CD4-positive, alpha-beta memory T cell (primary cell): ENCODE measurements at places on chromosomes 2 and 18. TPM values are rescaled to one million over a fixed set of nuclear protein-coding genes. Genes with fewer than 3 reads are reported as not detected.
A peak's percentile ranks its signal among the peaks of the same experiment; 100 is the strongest.

DNA sequence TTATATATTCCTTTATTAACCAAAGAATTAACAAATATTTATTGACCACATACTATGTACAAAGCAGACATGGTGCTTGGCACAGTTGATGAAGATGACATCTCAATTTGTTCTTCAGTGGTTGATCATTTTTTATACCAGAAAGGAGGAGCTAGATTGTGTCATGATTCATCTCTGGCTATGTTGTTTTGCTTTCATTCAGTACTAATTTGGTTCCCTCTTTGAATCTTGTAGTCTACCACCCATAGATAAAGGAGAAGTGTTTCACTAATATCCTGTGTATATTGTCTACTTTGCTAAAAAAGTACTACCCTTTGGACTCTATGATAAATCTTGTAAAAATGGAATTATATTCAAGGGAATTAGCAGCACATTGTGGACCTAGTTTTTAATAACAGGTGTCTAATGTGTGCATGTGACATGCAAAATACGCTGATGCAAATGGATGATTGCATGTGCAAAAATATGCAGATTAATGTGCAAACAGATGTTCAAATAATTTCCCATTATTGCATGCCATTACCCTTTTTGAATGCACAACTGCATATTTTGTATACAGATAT lies 313.2 kb upstream of the ZEB2 start:
- no peak overlapping the region for H3K27ac ChIP-seq
- no peak for DNase-seq
- H3K27me3 ChIP-seq: no peaks in the 10 kb centered on the region
- no peaks in the 10 kb centered on the region for H3K4me1 ChIP-seq
- no peaks in the 10 kb centered on the region for H3K36me3 ChIP-seq
- H3K4me3 ChIP-seq: no peak overlapping the region

DNA sequence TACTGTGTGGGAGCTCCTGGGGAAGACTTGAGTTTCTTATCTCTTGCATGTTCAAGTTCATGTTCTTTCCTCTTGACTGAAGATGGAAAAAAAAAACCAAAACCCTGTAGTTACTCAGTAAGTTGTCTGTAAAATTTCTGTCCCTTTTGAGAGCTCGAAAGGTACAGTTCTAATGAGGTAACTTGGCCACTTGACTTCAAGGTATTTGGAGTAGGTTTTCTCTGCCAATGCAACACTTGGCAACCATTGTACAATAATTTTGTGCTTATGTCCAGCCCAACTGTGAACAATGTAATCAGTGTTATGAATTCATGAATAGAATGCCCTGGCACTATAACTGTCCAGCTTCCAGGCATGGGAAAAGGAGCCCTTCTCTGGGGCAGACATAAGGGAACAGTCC lies 111.0 kb downstream of the LIPG start:
- no peak for DNase-seq
- no peaks in the 10 kb centered on the region for H3K36me3 ChIP-seq
- no peak overlapping the region for H3K27ac ChIP-seq
- no peaks in the 10 kb centered on the region for H3K27me3 ChIP-seq

The ATG16L1 gene
- 89.4 TPM for total RNA-seq

DNA sequence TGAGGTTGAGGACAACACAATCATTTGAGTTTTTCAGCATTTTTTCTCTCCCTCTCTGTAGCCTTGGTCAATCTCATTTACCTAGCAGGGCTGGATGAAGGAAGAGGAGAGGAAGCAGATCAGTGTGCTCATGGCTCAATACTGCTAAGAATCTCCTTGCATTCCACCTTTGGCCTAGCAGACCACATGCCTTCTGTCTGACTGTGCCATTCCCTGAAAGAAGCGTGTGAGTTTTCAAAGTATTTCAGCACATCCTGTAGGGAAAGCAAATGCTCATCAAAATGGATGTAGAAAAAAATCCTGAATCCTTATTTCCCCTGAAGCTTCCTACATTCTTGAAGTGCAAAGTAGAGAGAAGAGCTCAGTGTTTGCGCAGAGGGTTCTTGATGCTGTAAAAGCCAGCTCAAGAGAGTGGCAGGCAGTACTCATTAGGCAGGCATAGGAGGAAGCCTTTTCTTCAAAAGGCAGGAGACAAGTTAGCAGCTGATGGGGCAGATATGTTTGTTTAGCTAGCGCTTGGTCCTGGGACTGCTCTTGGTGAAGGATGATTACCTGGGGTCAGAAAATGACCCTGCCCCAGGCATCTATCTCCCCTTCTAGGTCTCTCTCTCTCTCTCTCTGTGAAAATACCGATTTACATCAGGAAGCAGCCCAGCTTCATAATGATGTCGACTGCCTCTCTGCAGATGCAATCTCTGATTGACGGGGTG lies 14.4 kb upstream of the PIK3C3 start:
- H3K4me3 ChIP-seq: no peak overlapping the region
- no peaks in the 10 kb centered on the region for H3K4me1 ChIP-seq
- H3K27ac ChIP-seq: no peak overlapping the region
- DNase-seq: no peak
- H3K36me3 ChIP-seq: no peaks in the 10 kb centered on the region

DNA sequence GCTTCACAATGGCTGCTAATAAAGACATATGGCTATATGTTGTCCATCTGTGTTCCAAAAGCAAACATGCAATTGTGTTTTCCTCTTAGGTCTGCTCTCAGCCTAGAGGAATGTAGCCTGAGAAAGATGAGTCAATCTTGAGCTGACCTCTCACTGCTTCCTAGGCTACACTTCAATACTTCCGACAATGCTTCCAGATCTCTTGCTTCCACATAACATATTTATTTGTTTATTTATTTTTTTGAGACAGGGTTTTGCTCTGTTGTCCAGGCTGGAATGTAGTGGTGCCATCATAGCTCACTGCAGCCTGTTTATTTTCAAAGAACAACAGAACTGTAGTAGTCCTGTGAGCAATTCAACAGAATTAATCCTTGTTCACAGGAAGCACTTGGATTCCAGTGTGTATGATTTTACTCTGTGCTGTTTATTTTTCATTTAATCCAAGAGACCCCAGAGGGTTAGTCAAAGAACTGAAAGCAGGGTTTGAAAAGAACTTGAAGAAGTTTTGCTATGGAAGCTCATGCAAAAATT lies 437.9 kb downstream of the TXNL1 start:
- DNase-seq: no peak
- no peaks in the 10 kb centered on the region for H3K27me3 ChIP-seq
- no peak overlapping the region for H3K27ac ChIP-seq
- no peaks in the 10 kb centered on the region for H3K4me1 ChIP-seq

DNA sequence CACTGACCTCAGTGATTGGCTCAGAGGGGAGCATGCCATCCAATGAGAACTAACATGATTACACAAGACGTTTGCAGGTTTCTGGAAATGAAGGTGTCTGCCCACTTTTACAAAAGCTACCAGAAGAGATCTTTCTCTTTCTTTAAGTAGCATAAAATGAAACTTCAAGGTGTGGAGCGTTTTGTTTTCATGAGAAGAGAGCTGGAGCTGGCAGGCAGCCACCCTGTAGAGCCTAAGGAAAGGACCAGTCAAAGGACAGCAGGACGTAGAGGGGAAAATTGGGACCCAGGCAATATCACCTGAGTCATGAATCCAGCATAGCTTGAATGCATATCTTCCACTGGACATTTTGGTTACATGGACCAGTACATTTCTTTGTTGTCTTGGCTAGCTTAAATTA lies 331.0 kb downstream of the EPHA4 start:
- no peak for DNase-seq
- H3K27me3 ChIP-seq: no peaks in the 10 kb centered on the region
- no peak overlapping the region for H3K4me3 ChIP-seq
- no peak overlapping the region for H3K27ac ChIP-seq

The IFT172 gene
- 24.4 TPM for total RNA-seq

DNA sequence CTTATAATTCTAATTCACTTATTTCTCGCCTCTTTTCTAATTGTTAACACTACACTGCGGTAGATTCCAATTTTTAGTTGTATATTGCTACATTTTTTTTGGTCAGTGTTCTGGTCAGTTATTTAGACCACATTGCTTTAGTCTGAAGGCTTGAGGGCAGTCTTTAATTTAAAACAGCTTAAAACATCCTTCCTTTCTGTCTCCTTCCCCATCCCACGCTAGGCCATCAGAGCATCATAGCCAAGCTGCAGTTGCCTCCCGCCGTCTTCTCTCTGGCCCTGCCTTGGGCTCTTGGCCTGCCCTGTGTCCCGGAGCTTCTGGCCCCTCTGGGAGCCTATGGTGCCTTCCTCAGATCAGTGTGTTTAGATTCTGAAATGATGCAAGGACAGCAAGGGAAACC lies 52.6 kb upstream of the GLI2 start:
- DNase-seq: no peak
- H3K4me3 ChIP-seq: no peak overlapping the region
- H3K27ac ChIP-seq: no peak overlapping the region

GRCh38 chr2:219176818-219177551 lies at the start of gene CNPPD1:
Gene CNPPD1, minus strand, starts transcription at chr2:219176925. Its CDS starts 97 bp downstream, at chr2:219176828.
- peak within 1 kb of the TSS; percentile 77 for H3K4me3 ChIP-seq
- H3K4me1 ChIP-seq: peaks cover 58% of the 10 kb centered on the region
- peak within 1 kb of the TSS; percentile 91 for H3K27ac ChIP-seq
- H3K27me3 ChIP-seq: no peaks in the 10 kb centered on the region

The D2HGDH gene
- total RNA-seq: 53.9 TPM

DNA sequence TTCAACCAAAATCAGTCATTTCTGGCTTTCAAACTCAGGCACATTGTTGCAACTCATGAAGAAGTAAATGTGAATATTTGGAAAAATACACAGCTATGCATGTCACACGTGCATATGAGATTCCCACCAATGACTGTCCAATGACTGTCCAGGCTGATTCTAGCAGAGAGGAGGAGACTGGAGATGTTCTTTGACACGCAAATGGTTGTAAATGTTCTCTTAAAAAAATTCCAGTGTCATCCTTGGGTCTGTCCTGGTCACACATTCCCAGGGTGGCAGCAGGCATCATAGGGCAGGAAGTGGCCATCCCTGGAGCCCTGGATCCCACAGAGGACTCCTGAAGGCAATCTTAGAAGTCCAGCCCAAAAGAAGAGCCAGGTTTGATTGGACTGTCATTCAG lies 40.9 kb downstream of the TWIST2 start:
- no peak overlapping the region for H3K4me3 ChIP-seq
- no peak overlapping the region for H3K27ac ChIP-seq
- no peaks in the 10 kb centered on the region for H3K36me3 ChIP-seq
- H3K4me1 ChIP-seq: no peaks in the 10 kb centered on the region

DNA sequence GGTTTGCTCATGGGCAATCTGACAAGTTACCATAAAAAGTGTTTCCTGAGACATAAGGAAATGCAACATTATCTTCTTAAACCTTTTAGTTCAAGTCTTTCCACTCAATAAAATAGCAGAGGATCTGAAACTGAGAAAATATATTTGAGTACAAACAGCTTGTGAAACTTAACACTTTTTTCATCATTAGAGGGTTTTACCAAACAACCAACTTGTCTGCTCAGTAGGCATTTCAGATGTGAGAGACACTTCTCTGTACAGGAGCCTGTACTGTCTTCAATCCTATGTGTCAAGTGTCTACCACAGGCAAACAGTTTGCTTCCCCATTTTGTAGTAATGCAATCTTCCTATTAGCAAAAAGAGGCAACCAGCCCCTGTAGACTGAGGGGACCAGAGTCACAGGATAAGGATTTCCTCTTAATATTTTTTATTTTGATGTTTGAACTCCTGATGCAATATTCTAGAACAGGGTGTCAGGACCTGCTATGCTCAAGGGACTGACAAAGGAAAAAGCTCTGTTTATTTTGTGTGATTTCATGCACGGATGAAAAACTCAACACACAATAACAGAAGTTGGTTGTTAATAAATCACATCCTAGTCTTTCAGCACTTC lies 159.1 kb upstream of the LHCGR start:
- no peaks in the 10 kb centered on the region for H3K36me3 ChIP-seq
- H3K4me3 ChIP-seq: no peak overlapping the region
- DNase-seq: no peak
- H3K27ac ChIP-seq: no peak overlapping the region
- no peaks in the 10 kb centered on the region for H3K27me3 ChIP-seq

The SPATS2L gene
- total RNA-seq: 6.6 TPM

The ARHGAP25 gene
- total RNA-seq: 162 TPM

GRCh38 chr2:68252400-68253218 lies at the start of gene PPP3R1:
Gene PPP3R1, minus strand, starts transcription at chr2:68252532. Its CDS starts 405 bp downstream, at chr2:68252127.
- H3K4me3 ChIP-seq: peak within 1 kb of the TSS; percentile 94
- H3K4me1 ChIP-seq: peaks cover 57% of the 10 kb centered on the region
- H3K27me3 ChIP-seq: no peaks in the 10 kb centered on the region
- H3K36me3 ChIP-seq: no peaks in the 10 kb centered on the region

DNA sequence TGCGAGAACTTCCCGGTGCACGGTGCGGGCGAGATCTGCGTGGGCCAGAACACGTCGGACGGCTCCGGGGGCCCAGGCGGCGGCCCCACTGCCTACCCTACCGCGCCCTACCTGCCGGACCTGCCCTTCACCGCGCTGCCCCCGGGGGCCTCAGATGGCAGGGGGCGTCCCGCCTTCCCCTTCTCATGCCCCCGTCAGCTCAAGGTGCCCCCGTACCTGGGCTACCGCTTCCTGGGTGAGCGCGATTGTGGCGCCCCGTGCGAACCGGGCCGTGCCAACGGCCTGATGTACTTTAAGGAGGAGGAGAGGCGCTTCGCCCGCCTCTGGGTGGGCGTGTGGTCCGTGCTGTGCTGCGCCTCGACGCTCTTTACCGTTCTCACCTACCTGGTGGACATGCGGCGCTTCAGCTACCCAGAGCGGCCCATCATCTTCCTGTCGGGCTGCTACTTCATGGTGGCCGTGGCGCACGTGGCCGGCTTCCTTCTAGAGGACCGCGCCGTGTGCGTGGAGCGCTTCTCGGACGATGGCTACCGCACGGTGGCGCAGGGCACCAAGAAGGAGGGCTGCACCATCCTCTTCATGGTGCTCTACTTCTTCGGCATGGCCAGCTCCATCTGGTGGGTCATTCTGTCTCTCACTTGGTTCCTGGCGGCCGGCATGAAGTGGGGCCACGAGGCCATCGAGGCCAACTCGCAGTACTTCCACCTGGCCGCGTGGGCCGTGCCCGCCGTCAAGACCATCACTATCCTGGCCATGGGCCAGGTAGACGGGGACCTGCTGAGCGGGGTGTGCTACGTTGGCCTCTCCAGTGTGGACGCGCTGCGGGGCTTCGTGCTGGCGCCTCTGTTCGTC lies 1.7 kb downstream of the FZD7 start:
- peaks cover 27% of the 10 kb centered on the region for H3K27me3 ChIP-seq
- no peak overlapping the region for H3K27ac ChIP-seq
- no peak for DNase-seq
- H3K36me3 ChIP-seq: no peaks in the 10 kb centered on the region
